ENCODE measurements at places on chromosomes 5 and 9. TPM values are rescaled to one million over a fixed set of nuclear protein-coding genes. Genes with fewer than 3 reads are reported as not detected.
A peak's percentile ranks its signal among the peaks of the same experiment; 100 is the strongest.

DNA sequence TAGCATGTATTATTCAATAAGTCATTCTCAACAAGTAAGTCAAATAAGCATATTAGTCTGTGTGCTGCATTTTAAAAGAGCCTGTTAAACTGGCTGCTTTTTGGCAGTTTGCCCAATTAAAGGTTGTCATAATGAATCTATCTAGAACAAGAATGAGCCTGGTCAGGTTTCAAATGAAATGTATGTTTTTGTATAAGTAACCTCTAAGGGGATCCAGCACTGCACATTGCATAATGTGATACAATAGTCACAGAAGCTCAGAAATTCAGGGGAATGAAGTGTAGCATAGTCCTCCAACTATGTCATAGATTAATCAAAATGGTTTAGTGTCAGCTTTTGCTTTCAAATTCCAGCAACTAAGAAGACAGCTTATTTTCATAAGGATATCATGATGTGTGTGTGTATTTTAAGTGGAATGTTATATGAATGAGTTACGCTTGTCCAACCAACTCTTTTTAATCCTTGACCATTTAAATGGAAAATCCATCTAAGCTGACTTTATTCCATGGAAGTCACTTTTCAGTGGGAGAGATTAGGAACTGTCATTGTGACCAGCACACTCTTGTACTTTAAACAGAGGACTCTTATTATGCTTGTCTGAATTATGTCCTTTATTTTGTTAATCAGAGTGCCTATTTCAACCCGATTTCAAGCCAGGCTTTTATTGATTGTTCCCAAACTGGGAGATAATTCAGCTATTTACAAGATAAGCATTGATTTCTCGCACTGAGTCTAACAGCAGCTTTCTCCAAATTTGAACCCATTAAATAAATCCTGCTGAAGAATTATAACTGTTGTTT is 283.9 kb upstream of the ADAMTSL1 start:
- DNase-seq, result no peak

- no peak for DNase-seq
These were observed 89.4 kb upstream of the SH3PXD2B start for GRCh38 chr5:172543484-172544298.

DNA sequence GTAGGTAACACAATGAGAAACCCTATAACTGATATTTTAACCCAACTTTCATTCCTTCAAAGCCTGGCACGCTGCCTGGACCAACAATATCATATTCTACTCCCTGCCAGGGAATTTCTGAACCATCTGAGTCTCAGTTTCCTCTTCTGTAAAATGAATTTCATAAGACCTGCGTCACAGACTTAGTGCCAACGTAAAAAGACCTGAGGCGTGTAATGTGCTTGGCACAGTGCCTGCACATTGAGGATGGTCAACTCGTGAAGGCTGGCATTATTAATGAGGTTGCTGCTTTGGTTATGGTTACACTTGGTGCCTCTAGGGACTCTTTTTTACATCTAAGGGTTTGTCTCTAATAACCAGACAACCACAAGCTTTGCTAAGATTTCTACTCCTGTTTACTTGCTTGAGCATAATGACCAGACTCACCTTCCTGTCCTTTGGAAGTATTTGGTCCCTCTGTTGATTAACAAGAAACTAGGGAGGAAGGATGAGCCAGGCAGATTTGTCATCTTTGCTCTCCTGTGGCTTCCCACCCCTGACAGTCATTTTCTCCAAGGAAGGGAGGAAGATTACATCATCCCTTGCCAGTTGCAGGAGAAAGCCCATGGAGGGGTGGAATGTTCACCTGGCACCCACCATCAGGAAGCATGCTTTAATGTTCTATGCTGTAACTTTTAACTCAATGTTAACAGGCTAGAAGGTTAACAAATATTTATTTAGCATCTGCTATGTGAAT is 79.0 kb downstream of the PAPPA start:
- no peak for DNase-seq

GRCh38 chr5:139523635-139524445 is 37.3 kb upstream of the UBE2D2 start:
- DNase-seq, result no peak

- DNase-seq, result no peak
These were observed 12.9 kb downstream of the CXCL14 start for GRCh38 chr5:135565725-135566421.

DNA sequence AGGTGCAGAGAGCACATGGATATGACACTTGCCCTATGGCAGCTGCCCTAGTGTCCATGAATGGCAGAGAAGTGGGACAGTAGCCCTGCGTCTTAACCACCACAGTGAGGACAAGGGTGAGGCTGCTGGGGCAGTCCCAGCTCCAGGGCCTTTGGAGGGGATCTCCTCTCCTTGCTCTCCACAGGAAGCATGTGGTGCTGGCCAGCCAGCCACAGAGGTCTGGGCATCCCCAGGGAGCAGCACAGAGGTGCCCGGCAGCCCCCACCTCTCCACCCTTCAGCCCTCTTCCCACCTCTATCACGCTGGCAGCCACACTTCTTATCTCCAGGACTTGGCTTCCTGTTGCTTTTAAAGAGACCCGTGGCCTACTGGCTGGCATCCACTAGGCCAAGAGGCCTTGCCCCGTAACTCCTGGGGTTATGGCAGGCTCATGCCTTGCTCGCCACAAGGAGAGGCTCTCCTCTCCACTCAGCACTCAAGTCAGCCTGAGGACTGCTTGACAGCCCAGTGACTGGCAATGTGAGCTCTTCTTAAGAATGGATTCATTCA is 21.9 kb downstream of the CSF2 start:
- no peak for DNase-seq

GRCh38 chr9:121074370-121075250 is at the start of gene CNTRL:
CNTRL (plus strand) TSS chr9:121074955; CDS start chr9:121088327, 13,372 bp downstream.
- DNase-seq, result peak; percentile 86

- DNase-seq, result no peak
These were observed 55.5 kb upstream of the SPATA31C2 start for GRCh38 chr9:88193766-88194165.

DNA sequence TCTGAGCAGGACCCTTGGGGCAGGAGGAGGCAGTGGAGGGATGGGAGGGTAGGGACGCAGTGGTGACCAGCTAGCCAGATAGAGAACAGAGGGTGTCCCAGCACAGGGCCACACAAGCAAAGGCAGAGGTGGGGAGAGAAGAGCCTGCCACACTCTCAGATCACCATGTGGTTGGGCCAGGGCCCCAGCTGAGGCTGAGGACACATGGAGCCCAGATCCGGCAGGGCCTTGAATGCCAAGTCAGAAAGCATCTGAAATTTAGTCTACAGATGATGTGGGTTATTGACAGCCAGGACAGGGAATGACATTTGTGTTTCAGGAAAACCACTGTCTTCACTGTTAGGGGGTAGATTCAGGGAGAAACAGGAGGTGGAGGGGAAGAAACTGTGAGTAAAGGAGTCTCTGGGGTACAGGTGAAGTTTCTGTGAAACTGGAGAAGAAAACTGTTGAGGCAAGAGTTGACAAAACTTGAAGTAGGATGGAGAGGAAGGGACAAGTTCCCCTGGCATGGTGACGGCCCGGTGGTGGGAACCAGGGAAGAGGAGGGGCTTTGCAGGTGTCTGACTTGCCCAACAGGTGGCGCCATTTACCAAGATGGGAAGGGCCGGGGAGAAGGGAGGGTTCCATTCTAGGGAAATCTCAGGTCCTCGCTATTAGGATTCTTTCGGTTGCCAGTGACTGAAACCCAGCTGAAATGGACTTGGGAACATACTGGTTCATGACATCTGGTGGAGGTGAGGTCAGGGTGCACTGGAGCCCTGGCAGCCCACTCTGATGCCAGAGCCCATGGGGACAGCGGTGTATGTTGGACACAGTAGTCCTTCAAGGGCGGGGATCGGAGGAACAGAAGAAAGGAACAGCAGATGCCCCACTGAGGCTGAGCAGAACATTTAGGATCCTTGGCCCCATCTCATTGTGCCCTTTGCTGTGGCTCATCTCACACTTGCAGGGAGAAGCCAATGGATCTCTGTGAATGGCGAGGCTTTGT is 100.1 kb downstream of the KCNIP1 start:
- no peak for DNase-seq

GRCh38 chr9:136225748-136226679 is 19.6 kb downstream of the QSOX2 start:
- peak; percentile 85 for DNase-seq

DNA sequence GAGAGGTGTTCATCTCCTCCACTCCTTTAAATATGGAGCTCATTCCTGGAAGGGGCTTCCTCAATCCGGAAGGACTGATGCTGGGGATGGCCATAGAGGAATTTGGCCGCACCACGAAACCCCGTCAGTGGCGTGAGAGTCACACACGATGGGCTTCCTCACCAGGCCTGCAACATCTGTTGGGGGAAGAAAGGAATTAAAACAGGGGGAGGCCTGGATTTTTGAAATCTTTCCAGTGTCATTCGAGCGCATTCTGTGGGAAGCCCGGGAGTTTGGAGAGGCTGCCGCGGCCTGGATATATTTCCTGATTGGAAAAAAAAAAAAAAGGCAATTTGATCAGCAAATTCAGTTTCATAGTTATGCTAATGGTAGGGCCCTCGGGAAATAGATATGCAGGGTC is 76.3 kb upstream of the ORM1 start:
- DNase-seq, result no peak

DNA sequence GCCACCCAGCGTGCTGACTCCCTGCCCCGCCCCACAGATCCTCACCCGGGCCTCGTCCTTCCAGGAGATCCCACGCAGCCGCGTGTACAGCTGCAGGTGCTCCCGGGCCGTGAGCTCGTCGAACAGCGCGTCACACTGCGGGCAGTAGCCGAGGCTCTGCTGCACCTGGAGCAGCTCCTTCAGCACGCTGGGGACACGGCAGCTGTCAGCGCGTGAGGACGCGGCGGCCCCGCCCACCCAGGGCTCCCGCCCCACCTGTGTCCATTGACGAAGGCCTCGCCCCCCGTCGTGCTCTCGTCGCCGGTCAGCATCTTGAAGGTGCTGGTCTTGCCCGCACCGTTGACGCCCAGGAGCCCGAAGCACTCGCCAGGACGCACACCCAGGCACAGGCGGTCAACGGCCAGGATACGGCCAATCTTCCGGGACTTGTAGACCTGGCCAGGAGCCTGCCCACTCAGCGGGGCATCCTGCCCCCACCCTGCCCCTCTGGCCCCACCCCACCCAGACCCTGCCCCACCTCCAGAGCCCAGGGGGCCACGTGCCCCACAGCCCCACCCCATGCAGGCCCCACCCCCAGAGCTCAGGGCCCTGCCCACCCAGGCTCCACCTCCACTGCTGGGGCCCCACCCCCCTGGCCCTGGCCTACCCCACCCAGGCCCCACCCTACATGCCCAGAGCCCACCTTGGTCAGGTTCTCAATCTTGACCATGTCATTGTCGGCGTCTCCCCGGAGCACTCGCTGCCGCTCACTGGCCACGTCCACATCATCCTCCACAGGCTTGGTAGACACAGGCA is 13.8 kb upstream of the CLIC3 start:
- DNase-seq, result no peak

GRCh38 chr5:69265931-69266330 is 31.2 kb downstream of the CDK7 start:
- DNase-seq, result no peak

DNA sequence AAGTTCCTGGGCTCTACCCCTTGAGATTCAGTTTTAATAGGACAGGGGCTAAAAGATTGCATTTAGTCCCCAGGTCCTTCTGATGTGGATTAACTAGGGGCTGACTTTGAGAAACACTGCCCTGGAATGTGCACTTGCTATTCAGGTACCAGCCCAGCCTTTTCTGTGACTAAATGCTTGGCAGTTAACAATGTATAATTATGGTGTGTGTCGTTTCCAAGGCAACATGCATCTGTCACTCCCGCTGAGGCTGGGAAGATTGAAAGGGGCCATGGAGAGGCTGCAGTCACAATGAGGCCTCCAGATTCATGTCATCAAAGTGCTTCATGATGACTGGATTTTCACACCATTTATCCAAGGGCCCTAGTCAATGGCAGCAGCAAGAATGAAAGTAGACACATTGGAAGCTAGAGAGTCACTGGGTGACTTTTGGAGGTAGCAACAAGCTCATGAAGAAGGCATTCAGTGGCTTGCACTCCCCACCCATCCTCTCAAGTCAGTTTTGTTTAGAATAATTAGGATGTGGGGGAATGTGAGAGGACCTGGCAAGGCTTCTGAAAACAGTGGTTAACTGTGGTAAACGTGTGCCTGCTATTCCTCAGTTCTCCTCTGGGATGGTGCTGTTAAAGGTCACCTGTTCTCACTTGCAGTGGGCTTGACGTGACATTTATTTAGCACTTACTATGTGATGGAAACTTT is 28.3 kb downstream of the RAI14 start:
- no peak for DNase-seq

DNA sequence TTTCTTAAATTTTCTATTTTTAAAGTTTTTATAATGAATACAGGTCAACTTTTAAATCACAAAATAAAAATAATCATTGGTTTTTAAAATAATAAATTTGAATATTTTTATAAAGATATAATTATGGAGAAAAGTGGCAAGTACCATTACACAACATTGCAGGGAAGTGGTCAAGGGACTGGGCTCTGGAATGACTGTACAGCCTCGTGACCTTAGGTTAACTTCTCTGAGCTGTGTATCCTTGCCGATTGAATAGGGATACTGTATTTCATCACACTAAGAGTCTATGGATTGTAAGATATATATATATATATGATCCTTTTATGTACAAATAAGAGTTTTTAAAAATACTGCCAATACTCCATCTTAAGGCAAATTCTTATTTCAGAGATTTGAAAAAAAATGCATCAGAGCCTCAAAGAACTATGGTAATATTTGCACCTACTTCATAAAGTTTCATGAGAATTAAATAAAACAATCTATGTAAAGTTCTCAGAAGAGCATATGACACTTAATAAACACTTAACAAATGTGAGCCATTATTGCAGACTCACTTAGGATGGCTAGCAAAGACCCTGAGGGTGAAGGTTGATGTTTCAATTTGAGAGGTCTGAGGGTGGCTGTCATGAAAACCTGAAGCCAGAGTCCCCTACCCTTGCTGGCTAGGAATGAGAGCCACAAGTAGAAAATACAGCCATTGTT is 136.5 kb downstream of the CCDC192 start:
- no peak for DNase-seq

- DNase-seq, result no peak
These were observed 50.8 kb upstream of the TPD52L3 start for GRCh38 chr9:6277417-6277816.

POLR3G gene
- 0.64 TPM for total RNA-seq

ANKRD18A gene
- 19.2 TPM for total RNA-seq

FCN2 gene
- not detected for total RNA-seq

RICTOR gene
- total RNA-seq, result 41.9 TPM

CRB2 gene
- 0.47 TPM for total RNA-seq

TAL2 gene
- not detected for total RNA-seq

IGIP gene
- 8.1 TPM for total RNA-seq

C1QTNF2 gene
- total RNA-seq, result 0.43 TPM

NRG2 gene
- 7.3 TPM for total RNA-seq

ZNF483 gene
- total RNA-seq, result 2.0 TPM
